Stimulated activated CD8-positive, alpha-beta memory T cell treated with anti-CD3 and anti-CD28 coated beads, Interleukin-2, amount 100 ng/mL, for 1 hour (primary cell): ENCODE measurements at places on chromosomes 7 and 10.

DNA sequence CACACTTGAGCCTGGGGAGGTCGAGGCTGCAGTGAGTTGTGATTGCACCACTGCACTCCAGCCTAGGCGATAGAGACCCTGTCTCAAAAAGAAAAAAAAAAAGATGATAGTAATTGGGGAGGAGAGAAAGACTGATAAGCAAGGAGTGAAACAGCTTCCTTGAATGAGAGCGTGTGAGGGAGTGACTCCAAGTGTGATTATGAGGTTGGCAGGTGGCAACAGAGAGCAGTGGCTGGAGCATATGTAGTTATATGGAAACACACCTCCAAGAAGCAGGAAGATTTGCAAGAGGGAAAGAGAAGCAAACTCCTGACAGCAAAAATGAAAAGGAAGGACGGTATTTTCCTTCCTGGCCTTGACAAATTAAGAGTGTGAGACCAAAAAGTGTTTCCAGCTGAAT is 50.4 kb downstream of the VKORC1L1 start:
- DNase-seq = no peak

- DNase-seq = no peak
These were observed 301.9 kb downstream of the PLXDC2 start for GRCh38 chr10:20118119-20118518.

GRCh38 chr10:3828404-3829155 is 43.6 kb upstream of the KLF6 start:
- no peak for DNase-seq

DNA sequence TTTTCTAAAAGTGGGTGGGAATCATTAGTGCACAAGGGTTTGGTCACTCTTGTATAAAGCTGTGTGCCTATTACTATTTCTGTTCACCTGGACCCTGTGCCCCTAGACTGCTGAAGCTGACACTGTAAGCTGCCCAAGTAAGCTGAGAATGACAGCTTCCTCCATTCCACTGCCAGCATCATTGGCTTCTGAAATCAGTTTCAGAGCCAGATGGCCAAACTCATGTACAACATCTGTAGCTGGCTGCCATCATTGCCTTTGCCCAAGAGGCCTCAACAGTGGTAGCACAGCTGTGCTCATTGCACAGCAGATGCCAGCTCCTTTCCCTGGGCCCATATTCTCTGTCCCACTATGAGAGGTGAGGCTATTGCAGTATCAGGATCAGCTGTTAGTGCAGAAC is 165.7 kb downstream of the CPEB3 start:
- DNase-seq = no peak

- DNase-seq = no peak
These were observed 32.3 kb downstream of the SLC16A9 start for GRCh38 chr10:59677253-59677831.

- no peak for DNase-seq
These were observed 82.5 kb upstream of the TBX20 start for GRCh38 chr7:35336444-35336843.

GRCh38 chr7:1169409-1170368 is 9.7 kb upstream of the ZFAND2A start:
- DNase-seq = peak; percentile 89

DNA sequence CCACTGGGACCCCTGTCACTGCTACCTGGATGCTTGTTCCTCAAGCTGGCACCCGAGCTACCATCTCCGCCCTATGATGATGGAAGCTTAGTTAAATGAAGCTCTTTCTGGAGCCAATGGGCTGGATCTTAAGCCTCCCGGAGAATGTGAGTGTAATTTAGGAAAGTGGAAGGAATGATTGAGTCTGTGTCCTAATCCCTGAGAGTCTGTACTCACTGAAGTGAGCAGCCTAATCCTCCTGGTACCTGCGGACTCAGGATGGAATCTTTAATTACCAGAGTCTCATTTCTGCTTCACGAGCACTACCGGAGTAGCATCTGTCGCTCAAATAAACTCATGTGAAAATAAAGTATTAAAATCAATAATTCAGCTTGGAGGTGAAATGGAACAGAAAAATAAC is 255.5 kb downstream of the WDR37 start:
- DNase-seq = no peak

DNA sequence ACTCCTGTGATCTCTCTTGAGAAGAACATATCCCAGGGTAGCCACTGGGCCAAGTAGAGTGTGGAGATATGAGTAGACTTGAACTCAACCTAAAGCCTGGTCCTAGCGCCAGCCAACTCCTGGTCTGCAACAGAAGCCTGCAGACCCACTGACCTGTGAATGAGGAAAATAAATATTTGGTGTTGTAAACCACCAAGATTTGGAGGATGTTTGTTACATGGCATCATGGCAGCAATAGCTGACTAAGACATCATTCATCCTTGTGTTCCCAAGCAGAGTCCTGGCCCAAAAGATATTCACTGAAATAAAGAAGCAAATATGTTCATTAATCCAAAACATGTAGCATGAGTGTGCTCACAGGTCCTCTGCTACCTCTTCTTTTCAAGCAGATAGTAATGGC is 26.0 kb upstream of the CHST3 start:
- no peak for DNase-seq

- DNase-seq = no peak
These were observed 92.0 kb downstream of the ITGA8 start for GRCh38 chr10:15627617-15628196.

GRCh38 chr7:17013204-17013603 is 131.4 kb upstream of the AGR3 start:
- no peak for DNase-seq

GRCh38 chr10:124127965-124128810 is 34.8 kb upstream of the CHST15 start:
- no peak for DNase-seq

GRCh38 chr10:110496553-110497437 is 912 bp upstream of the DUSP5 start:
- no peak for DNase-seq

- DNase-seq = no peak
These were observed 189.2 kb upstream of the PODXL start for GRCh38 chr7:131745390-131746248.

GRCh38 chr10:129523723-129524316 is 56.8 kb downstream of the MGMT start:
- no peak for DNase-seq

DNA sequence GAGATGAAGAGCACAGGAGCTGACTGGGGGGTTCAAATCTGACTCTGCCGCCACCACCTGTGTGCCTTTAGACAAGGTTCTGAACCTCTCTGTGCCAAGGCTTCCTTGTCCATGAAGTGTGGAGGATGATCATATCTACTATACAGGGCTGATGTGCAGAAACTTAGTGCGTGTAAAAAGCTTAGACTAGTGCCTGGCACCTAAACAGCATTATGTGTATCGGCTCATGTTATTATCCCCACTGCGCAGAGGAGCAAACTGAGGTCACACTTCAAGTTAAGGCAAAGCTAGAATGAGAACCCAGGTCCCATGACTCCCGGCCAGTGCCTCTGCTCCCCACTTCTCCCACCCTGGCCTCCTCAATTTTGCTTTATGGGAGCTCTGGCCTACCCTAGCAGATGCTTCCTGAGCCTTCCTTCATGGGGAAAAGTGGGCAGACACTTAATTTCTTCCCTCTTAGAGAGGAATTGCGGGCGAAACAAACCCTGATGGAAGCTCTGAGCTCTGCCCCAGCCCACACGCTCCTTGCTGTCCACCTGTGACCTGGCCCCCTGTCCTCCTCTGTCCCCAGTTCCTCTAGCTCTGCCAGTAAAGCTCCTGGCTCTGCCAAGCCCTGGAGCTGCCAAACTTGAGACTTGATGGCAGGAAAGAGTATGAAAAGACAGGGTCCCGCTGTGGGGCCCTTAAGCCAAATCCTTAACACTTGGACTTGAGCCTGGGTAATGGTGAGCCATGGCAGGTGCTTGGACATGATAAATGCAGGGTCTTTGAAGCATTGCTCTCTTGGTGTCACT is 71.0 kb downstream of the CDH23 start:
- DNase-seq = no peak

- DNase-seq = no peak
These were observed 139.6 kb upstream of the LRGUK start for GRCh38 chr7:133987582-133987981.

DNA sequence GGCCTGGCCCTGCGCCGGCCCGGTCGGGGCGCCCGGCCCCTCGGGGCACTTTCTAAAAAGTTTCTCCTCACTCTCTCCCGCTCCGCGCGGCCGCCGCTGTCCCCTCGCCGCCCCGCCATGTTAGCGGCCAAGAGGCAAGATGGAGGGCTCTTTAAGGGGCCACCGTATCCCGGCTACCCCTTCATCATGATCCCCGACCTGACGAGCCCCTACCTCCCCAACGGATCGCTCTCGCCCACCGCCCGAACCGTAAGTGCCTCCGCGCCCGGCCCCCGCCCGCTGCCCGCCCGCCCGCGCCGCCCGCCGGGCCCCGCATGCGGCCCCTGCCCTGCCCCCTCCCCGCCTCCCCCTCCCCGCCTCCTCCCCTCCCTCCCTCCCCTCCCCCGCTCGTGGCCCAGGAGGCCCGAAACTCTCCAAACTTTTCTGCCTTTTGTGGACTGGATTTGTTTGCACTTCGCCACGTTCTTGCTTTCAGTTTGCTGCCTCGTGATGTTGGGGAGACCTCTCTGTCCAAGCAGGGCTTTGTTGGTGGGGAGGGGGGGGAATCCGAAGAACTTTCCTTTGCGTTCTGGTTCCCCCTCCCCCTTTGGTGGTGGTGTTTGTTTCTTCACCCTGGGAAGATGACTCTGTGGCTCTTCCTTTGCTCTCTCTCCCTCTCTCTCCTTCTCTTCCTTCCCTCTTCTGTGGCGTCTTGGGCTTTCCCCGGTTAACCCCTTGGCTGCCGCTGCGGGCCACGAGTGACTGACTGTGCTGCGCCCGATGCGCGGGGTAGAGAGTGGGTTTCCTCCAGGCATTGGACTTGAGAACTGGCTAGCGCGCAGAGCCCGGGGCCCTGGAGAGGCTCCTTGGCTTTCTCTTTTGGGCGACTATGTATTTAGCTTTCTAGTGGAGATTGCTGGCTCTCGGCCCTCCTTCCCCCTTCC is 1.6 kb downstream of the TCF7L2 start:
- DNase-seq = no peak

- DNase-seq = no peak
These were observed 1361.2 kb downstream of the XPNPEP1 start for GRCh38 chr10:108562105-108562504.

DNA sequence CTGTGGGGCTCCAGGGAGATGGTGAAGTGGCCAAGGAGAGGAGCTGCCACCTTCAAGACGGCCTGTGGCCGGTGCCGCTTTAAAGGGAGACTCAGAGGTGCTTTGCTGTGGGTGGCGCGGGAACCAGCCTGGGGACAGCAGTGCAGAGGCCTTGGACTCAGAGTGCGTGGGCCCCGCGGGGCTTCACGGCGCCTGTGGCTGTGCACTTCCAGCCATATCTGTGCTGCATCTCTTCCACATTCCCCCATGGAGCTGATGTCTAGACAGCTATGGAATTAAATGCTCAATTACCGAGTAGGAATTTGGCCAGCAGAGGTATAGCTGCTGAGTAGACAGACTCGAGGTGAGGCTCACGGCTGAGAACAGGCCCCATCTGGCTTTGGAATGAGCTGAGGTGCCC is 41.7 kb downstream of the HTRA1 start:
- no peak for DNase-seq

DNA sequence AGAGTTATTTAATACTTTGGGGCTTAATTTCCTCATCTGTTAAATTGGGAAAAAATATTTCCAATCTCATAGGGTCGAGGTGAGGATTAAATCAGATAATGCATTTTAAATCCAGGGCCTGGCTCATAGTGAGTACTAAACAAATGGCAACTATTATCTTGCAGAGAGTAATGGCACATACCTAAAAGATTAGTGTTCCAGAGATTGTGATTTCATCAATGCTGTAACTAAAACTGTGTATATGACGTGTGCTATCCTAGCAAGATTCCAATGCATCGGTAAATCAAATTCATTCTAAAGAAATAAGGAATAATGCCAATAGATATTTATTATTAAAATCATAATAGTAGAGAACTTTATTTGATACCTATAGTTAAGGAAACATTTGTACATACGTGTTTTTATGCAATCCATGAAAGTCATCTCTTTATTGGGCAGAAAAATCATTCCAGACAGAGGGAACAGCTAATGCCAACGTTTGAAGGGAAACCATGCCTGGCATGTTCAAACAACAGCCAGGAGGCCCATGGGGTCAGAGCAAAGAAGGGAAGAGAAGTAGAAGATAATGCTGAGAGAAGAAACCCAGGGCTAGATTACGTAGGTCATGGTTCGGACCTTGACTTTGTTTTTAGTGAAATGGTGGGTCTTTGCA is 174.8 kb upstream of the AGR3 start:
- no peak for DNase-seq

GRCh38 chr7:159237022-159237653 is 92.5 kb upstream of the VIPR2 start:
- DNase-seq = no peak

DNA sequence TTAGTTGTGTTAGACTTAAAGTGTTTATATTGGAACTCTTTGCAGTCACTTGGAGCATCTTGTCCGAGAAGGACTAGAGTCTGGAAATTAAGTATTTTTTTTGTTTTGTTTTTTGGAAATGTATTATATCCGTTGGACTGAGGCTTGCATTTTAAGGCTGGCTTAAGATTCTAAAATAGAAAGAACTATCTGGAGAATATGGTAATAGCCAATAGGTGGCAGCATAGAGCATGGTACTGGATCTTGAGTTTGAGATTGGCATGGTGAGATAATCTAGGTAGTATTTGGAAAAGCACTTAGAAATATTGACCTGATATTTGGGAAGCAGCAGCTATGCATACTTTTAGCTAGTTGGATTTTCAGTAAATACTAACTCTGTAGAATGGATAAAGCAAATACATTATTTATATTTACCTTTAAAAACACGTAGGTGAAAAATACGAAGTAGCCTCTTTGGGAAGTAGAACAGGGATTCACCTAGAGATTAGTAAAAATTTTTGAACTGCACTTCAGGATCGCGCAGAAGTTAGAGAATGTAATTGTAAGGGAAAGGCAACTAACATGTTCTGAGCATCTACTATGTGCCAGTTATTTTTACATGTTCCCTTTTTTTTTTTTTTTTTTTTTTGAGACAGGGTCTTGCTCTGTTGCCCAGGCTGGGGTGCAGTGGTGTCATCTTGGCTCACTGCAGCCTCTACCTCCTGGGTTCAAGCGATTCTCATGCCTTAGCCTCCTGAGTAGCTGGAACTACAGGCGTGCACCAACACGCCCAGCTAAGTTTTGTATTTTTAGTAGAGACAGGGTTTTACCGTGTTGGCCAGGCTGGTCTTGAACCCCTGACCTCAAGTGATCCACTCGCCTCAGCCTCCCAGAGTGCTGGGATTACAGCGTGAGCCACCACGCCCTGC is 78.6 kb downstream of the LCOR start:
- no peak for DNase-seq

GRCh38 chr7:113054938-113055337 is 31.7 kb downstream of the GPR85 start:
- DNase-seq = no peak

- no peak for DNase-seq
These were observed 6.6 kb upstream of the PDSS1 start for GRCh38 chr10:26690731-26691475.
